ENCODE measurements at places on chromosomes 5 and 9.

DNA sequence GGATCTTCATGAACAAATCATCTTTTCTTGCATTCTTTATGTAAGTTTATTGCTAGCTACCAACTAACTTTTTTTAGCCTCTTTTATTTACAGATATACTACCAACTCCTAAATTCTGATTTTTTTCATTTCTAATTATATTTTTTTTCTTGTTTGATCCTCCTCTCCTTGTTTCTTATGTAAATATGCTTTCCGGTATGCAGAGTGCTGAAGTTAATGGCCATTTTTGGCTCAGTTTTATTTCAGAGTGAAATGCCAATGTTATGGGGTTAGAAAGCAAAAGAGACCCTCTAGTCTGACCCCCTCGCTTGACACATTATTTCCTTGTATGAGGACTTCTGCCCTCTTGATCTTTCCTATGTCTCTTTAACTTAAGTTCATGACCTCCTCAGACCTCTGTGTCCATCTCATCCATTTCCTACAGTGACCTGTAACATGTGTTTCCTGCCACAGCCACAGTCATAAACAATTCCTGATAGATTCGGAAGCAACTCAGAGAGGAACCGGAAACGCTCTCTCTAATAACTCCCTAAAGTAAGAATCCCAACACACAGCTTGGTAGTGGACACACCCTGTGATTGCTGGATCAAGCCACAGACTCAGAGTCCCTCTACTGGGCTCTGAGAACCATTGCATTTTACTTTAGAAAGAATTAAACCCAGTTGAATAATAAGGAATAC lies 42.9 kb upstream of the AFAP1L1 start:
- peak; percentile 92 for DNase-seq

DNA sequence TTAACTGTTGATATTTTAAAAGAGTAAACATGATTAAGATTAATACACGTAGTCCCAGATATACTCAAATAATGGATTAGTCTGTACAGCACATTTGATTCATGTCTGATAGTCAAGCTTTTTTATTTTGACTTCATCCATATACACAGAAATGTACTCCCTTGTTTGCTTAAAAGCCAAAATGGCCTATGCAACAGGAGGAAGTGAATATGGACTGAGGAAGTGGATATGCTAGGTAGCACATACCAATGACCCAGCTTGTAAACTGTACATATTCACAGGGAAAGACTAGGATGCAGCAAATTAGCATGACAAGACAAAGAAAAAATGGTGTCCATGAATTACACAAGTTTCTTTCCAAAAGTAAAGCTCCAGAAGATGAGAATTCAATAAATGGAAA lies 109.7 kb downstream of the CAAP1 start:
- DNase-seq: no peak

GRCh38 chr5:110899566-110900412 lies 161.0 kb downstream of the SLC25A46 start:
- DNase-seq: peak; percentile 30

DNA sequence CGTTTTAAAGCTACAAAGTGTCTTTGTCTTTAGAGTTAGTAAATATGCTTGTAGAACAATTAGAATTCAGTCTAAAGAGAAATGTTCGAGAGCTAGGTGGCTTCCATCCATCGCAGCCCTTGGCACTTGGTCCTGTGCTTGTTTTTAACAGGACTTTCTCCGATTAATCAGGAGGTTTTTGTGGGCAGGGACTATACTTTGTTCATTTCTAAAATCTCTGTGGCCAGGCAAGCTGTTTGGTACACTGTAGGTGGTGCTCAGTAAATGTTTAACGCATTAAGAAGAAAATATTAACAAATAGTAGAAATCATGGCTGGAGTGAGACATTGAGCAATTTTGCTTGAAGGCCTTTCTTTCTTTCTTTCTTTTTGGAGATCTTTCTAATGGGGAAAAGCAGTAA lies 20.8 kb downstream of the AGXT2 start:
- DNase-seq: no peak
